ENCODE measurements at places on chromosomes 7 and 10. TPM values are rescaled to one million over a fixed set of nuclear protein-coding genes. Genes with fewer than 3 reads are reported as not detected.

DNA sequence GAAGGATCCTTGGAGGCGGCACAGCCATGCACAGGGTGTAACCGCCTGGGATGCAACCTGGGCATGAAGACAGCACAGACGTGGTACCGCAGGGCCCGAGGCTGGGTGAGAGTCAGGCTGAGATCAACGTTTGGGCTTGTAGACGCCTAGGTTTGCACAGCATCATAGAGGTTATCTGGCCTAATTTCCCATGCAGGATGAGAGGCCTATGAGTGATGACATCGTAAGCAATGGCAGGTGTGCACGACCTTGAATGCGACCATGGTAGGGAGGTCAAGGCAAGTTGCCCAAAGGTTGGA is 7.5 kb downstream of the CALML3 start:
- no peak overlapping the region for H3K4me3 ChIP-seq
- no peaks in the 10 kb centered on the region for H3K4me1 ChIP-seq
- DNase-seq = no peak
- H3K36me3 ChIP-seq = no peaks in the 10 kb centered on the region
- no peak overlapping the region for H3K27ac ChIP-seq
- no peaks in the 10 kb centered on the region for H3K27me3 ChIP-seq

SCIN gene
- 0.69 TPM for total RNA-seq

NKX1-2 gene
- total RNA-seq = not detected

H2BK1 gene
- 2.2 TPM for total RNA-seq

Measured in activated naive CD8-positive, alpha-beta T cell treated with anti-CD3 and anti-CD28 coated beads, Interleukin-2, amount 10 ng/mL, durations not matched to agents 7 days and 5 days (primary cell).